ENCODE measurements at places on chromosomes 7 and 10.

- DNase-seq: no peak
Measured at GRCh38 chr10:119496273-119496672, 46.2 kb downstream of the RGS10 start.

- no peak for DNase-seq
Measured at GRCh38 chr7:144786522-144786921, 49.3 kb downstream of the TPK1 start.

DNA sequence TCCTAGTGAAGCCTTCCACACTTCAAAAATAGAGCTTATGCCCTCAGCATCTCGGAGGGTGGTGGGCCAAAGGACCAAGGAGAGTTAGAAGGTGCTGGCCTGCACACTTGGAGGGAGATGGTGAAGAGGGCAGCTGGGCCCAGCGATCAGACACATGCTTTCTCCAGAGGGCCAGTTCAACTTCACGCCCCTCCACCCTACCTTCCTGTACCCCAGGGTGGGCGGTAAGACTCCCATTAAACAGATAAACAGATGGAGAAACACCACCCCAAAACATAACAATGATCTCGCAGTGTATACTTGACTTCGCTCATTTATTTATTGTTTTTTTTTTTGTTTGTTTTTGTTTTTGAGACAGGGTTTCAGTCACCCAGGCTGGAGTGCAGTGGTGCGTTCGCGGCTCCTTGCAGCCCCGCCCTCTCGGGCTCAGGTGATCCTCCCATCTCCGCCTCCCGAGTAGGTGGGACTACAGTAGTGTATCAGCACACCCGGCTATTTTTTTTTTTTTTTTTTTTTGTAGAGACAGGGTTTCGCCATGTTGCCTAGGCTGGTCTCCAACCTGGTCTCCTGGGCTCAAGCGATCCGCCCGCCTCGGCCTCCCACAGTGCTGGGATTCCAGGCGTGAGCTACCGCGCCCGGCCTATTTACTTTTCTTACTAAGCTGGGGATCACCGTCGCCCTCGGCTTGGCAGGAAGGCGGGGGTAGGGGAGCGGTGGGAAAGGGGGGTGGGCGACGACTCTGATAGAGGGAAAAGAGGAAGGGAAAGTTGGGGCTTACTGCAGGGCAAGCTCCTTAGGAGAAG lies 1.8 kb downstream of the C10orf95 start:
- no peak for DNase-seq

DNA sequence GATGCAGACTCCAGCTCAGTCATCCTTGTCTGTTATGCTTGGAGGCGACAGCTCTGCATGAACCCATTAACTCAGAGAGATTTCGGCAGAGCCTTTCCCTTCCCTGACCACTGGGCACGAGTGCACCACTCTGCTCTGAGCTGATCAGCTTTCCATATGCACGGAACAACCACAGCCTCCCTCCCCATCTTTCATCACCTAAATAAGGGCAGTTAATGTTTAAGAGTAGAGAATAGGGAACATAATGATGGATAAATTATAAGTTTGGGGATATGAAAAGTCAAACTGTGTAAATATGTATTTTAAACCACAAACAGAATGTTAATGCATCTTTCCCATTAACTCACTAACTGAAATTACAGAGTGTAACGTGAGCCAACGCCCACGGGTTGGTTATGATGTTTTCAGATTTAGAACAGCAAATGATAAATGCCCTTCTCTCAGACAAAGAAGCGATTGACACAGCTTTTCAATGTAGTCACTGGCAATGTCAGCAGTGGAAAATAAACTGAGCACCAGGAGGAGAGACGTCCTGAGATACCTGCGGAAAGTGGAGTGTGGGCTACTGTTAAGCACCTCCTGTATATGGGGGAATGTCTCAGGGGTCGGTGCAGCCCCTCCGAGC lies 658.2 kb downstream of the LRMDA start:
- no peak for DNase-seq

DNA sequence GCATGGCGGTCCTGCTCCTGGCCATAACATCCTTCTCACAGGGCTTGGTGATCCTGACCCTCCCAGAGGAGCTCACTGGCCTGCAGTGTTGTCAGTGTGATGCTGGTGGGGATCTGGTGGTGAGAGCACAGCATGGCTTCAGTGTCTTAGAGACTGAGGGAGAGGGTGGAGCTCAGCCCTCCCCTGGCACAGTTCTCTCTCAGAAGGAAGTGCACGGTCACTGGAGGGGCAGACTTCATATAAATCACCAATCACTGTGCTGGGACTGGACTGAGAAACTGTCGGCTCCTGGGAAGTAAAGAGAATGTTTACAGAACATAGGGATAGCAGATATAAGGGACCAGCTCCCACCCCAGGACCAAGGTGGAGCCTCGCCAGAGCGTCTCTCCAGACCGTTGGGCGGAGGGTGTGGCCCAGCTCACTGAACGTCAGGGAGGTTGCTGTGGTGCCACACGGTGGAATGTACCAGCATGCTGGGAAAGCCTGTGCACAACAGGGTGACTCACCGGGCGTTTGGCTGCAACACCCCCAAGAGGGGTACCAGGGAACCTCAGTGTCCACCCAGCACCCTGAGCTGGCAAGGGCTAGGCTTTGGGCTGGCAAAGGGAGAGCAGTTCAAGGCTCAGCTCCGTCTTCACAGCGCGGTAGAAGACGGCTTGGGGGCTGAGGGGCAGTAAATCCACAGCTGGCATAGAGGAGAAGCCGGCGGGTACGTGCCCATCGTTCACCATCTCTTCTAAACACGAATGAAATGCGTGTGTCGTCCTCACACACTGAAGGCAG lies 8.8 kb upstream of the GET4 start:
- no peak for DNase-seq

GRCh38 chr7:55094092-55094690 lies 75.4 kb downstream of the EGFR start:
- no peak for DNase-seq

DNA sequence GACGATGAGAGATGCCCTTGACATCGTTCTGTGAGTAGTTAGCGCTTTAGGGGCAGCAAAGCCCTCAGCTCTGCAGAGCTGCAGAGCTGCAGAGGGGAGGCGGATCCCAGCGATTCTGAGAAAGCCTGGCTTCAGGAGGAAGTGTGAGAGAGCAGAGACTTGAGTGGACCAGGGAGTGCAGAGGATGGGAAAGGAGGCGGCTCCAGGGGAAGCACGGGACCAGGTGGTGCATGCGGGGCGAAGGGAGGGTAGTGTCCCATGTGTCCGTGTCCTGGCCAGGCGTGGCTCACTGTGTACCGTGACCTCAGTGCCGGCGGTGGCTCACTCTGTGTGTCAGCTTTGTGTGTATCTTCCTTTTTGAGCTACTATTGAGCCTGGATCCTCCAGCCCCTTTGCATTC lies 250.8 kb upstream of the PITRM1 start:
- DNase-seq: no peak

DNA sequence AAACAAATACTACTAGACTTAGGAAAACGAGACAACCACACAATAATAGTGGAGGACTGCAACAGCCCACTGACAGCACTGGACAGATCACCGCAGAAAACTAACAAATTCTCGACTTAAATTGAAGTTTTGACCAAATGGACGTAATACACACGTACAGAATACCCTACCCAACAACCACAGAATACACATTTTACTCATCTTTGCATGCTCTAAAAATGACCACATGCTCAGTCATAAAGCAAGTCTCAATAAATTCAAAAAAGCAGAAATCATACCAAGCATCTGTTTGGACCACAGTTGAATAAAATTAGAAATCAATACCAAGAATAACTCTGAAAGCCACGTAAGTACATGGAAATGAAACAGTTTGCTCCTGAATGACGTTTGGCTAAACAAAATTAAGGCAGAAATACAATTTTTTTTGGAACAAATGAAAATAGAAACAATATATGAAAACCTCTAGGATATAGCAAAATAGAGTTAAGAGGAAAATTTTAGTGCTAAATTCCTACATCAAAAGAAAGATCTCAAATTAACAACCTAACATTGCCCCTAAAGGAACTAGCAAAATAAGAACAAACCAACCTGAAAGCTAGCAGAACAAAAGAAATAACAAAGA lies 30.6 kb downstream of the MAPK8 start:
- DNase-seq: no peak

DNA sequence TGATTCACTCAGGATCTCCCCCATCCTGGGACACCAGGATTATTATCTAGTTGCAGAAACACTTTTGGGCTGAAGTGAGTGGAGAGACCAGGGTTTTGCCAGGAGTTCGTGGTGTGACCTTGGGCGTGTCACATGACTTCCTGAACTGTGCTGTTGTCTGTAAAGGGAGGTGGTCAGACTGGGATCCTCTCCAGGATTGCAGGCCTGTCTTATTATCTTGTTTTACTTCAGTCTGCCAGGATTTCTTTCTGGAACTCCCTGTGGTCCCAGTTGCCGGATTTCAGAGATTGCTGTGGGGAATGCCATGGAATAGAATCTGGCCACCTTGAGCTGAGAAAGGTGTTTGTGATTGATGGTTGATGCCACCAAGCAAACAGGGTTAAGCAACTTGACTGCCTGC lies 35.8 kb downstream of the CRCP start:
- no peak for DNase-seq

GRCh38 chr7:138006106-138006505 lies 4.2 kb upstream of the CREB3L2 start:
- DNase-seq: no peak

- no peak for DNase-seq
Measured at GRCh38 chr10:30816159-30816819, 186.7 kb upstream of the LYZL2 start.

DNA sequence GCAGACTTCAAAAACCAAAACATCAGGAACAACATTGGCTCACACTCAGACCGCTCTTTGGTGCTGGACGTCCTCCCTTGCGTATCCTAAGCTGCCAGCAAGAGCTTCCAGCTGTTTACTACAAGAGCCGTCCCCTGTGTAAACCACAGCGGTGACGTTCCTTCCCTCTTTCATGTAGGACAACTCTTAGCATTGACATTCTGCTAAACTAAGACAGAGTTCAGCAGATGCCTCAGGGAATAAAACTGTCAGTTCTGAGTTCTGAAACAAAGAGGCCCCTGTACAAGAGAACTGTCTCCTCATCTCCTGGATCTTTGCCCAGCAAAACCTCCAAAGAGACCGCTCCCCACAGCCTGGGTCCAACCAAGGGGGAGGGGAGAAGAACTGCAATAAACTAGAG lies 57.8 kb upstream of the OPALIN start:
- no peak for DNase-seq
